SHP77 (cell line): ENCODE measurements at places on chromosomes 4 and X.

DNA sequence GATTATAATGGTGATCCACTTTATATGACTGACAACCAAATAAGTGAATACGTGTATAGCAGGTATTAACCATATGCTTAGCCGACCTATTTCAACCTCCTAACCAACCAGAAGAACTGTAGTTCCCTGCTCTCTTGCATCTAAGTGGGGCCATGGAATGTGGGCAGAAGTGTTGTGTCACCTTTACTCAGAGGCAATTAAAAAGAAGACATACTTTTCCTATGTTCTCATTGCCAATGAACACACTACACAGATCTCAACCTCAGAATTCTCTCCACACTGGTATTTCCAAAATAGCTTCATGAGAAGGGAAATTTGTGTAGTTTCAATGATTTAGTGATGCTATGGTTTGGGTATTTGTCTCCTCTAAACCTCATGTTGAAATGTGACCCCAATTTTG, 3.2 kb upstream of the NFKB1 start:
- DNase-seq = no peak

DNA sequence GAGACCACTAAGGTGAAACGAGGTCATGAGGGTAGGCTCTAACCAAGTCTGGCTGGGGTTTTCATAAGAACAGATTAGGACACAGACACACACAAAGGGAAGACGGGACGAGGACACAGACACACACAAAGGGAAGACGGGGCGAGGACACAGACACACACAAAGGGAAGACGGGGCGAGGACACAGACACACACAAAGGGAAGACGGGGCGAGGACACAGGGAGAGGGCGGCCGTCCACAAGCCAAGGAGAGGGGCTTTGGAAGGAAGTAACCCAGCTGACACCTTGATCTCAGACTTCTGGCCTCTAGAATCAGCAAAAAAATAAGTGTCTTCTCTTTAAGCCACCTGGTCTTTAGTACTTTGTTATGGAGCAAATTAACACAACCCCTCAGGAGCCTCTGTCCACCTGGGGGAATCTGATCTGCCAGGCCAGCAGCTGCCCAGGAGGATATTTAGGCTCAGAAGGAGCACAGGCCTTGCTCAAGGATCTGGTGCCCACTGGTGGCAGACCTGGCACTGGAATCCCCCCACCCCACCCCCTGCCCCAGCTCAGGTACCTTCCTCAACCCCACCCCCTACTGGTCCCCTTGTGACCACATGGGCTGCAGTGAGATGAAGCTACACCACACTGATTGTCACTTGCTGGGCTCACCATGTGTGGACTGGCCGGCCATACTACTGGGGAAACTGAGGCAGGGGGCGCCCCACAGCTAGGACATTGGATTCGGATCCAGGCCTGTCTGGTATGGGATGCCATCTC, 2.8 kb downstream of the ABLIM2 start:
- DNase-seq = no peak

DNA sequence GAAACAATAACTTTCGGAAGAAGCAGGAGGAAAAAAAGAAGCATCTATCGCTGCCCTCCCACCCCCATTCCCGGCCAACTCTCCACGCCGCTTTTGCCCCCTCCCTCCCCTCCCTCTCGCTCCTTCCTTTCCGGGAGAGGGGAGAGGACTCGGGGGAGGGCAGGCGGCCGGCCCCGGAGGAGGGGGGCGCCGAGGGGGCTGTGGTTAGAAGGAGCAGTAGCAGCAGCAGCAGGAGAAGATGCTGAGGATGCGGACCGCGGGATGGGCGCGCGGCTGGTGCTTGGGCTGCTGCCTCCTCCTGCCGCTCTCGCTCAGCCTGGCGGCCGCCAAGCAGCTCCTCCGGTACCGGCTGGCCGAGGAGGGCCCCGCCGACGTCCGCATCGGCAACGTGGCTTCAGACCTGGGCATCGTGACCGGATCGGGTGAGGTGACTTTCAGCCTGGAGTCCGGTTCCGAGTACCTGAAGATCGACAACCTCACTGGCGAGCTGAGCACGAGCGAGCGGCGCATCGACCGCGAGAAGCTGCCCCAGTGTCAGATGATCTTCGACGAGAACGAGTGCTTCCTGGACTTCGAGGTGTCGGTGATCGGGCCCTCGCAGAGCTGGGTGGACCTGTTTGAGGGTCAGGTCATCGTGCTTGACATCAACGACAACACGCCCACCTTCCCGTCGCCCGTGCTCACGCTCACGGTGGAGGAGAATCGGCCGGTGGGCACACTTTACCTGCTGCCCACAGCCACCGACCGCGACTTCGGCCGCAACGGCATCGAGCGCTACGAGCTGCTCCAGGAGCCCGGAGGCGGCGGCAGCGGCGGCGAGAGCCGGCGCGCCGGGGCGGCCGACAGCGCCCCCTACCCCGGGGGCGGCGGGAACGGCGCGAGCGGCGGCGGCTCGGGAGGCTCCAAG, 1.3 kb downstream of the PCDH7 start:
- DNase-seq = peak; percentile 28

GRCh38 chr4:145909281-145909715, 29.3 kb downstream of the ZNF827 start:
- DNase-seq = no peak

- no peak for DNase-seq
Measured at GRCh38 chrX:30150196-30150895, 65.0 kb upstream of the MAGEB2 start.

- no peak for DNase-seq
Measured at GRCh38 chrX:48606091-48606490, 8.8 kb downstream of the WDR13 start.

DNA sequence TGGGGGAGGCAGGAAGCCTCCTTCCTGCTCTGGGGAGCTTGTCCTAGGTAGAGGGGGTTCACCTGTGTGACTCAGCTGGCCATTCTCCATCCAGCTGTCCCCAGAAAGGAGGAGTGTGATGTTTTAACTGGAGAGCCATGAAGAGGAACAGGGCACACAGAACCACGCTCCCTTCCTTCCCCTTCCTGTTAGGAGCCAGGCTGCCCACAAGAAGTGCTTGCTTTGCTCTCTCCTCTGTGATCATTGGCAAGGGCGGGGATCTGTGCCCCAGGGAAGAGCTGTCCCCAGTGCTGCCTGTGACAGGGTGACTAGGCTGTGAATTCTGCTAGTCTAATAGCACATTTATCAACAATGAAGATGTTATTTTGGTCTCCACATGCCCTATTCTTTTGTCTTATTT, 169.6 kb upstream of the GATB start:
- DNase-seq = no peak

DNA sequence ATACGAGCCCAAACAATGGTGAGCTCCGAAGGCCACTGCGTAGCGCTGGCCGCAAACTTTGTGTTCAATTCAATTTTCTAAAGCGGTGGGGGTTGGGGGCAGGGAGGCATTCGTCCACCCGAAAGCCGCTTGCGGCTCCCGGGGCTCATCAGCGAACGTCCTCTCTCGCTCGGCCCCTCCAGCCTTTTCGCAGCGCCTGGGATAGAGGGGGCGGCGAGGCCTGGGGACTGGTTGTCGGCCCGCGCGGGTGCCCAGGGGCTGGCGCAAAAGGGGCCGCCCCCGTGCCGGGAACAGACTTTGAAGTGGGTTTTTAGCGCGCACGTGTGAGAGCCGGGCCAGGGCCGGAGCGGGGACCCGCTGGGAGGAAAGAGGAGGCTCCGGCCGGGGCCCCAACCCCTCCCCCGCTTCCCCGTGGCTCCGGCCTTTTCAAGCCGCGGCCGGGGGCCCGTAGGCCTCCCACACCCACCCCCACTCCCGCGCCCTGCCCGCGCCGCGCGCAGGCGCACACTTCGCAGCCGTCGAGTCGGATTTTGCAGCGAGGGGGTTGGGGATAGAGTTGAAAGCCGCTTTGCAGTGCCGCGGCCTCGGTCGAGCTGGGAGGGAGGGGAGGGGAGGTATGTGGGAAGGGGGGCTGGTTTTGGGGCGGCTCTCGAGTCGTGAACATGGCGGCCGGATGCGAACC, 8.3 kb downstream of the ZIC3 start:
- DNase-seq = no peak

- DNase-seq = no peak
Measured at GRCh38 chr4:24884902-24885301, 27.9 kb downstream of the CCDC149 start.

- no peak for DNase-seq
Measured at GRCh38 chrX:127621780-127622179, 430.4 kb downstream of the ACTRT1 start.

GRCh38 chrX:153939573-153939972, 4.7 kb upstream of the NAA10 start:
- no peak for DNase-seq

- DNase-seq = no peak
Measured at GRCh38 chrX:18701621-18702361, 5.7 kb upstream of the PPEF1 start.

GRCh38 chrX:100745205-100745604, 13.3 kb upstream of the SYTL4 start:
- no peak for DNase-seq

DNA sequence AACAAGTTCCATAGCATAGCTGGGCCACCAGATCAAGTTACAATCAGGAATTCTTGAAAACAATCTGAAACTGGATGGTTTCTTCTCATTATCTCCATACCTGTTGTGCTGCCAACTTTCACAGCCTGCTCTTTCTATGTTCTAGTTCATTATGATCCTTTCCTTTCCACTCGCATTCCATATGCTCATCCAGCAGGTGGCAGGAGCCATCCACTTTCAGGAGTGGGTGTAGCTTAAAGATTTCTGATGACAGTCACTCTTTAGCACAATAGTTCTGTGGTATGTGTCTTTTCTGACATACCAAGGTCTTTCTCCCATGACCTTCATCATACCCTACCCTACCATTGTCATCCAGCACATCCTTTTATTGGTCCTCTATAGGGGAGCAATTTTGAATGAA, 46.4 kb downstream of the PAGE2 start:
- peak; percentile 70 for DNase-seq

GRCh38 chr4:14783011-14783877, 219.0 kb upstream of the CPEB2 start:
- DNase-seq = no peak

DNA sequence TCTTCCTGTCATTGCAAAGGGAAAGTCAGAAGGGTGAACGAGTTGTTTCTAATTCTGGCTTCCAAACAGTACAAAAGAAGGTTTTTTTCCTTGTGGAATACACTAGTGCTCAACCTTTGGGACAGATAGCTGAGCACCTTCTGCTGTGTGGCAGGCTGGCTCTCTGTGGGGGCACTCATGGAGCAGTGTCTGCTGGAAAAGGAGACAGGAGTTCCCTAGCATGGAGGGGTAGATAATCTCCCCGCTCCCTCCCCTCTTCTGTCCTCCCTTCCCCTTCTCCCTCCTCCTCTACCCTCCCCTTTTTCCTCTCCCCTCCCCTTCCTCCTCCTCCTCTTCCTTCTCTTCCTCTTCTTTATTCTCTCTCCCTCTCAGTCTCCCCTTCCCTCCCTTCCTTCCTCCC, 62.4 kb upstream of the MTM1 start:
- DNase-seq = no peak

- no peak for DNase-seq
Measured at GRCh38 chr4:26962720-26963119, 102.1 kb downstream of the STIM2 start.

GRCh38 chr4:139704915-139705485, 39.4 kb downstream of the MGST2 start:
- no peak for DNase-seq

DNA sequence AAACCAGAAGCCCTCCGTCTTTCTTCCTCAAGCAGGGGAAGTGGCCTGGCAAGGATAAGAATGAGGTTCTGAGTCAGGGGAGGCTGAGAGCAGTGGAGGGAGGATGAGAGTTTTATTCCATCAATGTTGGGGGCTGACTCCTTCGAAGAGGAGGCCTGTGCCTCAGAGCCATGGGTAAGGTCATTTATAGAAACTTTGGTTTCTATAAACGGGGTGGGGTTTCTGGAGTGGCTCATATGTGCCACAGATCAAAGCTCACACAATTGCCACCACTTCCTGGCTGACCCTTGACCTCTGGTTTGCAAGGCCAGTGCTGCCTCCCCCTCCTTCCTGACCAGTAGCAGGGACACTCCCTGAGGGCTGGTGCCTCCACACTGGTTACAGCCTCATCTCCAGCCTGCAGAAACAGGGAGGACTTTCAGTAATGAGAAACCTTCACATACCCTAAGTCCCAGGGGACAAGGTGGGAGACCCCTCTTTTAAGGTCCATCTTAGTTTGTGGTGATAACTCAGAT, 166.0 kb downstream of the PDGFRA start:
- no peak for DNase-seq

DNA sequence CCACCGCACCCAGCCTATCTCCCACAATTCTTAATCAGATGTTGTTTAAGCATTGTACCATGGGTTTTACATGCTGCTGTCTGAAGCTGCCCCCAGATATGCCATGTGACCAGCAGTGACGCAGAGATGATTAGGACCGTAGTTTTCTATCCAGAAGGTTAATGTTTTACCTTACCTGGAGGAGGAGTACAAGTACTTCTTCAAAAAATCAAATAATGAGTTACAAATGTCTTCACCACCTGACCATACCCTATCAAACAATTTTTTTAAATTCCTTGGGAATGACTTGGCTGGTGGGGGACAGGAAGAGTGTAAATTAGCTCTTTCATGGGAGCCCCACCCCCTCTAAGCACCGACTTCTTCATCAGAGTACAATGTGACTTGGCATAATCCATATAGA, 16.2 kb upstream of the SGMS2 start:
- no peak for DNase-seq

DNA sequence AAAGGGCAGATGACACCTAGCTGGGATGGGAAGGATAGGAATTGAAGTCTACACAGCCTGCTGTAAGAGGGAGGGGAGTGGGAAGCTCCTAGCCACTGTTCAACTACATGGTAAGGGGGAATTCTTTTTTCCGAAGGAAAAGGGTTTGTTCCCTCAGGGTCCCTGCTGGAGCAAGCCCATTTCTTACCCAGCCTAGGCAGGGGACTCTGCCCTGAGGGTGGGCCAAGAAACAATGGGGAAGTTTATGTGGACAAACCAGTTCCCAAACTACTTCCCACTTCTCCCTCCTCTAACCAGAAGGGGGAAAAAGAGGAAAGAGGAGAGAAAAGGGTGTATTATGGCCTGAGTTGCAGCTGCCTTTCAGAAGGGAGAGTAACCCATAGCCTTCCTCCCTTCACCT, 13.5 kb upstream of the VSIG4 start:
- DNase-seq = no peak

GRCh38 chr4:35963383-35963782, 280.9 kb downstream of the ARAP2 start:
- DNase-seq = no peak

- no peak for DNase-seq
Measured at GRCh38 chr4:1406981-1407656, 877 bp upstream of the NKX1-1 start.

- no peak for DNase-seq
Measured at GRCh38 chr4:94274912-94275311, 67.2 kb downstream of the SMARCAD1 start.

GRCh38 chrX:1215123-1215823, 2.8 kb upstream of the CRLF2 start:
- DNase-seq = no peak

GRCh38 chrX:123206176-123206575, 22.1 kb downstream of the GRIA3 start:
- DNase-seq = no peak

- DNase-seq = no peak
Measured at GRCh38 chr4:80229128-80229527, 31.8 kb downstream of the PRDM8 start.
